Activated CD4-positive, alpha-beta T cell treated with anti-CD3 and anti-CD28 coated beads, Interleukin-2, amount 50 U/mL, for 16 hours (primary cell): ENCODE measurements at places on chromosomes 4 and X.

GRCh38 chr4:109701566-109702410 is 1.5 kb downstream of the CASP6 start:
- DNase-seq: no peak

DNA sequence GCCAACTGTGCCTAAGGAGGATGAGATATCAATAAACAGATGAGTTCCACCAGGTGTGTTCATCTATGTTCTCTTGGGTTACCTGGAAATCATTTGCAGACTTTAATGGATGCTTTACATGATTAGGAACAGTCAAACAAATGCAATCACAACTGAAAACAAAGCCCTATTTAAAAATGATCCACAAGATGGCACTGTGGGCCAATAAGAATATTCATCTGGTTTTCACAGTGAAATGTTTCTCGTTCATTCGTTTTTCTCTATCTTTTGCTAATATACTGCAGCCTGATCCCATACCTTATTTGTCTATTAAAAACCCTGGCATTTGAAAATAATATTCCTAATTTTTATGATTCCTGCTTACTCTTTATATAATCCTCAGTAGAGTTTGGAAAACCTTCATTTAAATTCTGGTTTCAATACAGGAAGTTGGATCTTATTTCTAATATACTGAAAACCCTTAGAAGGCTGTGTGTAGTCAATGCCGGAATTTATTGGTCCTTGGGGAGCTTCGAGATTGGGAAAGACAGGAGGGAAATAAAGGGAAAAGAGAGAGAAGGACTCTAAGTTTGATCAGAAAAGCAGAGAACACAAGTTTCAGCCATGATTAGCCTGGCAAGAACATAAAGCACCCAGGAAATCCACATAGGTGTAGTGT is 63.8 kb upstream of the TAPT1 start:
- DNase-seq: peak; percentile 24

GRCh38 chr4:119014658-119015057 is 121.0 kb upstream of the MYOZ2 start:
- DNase-seq: no peak

- DNase-seq: peak; percentile 51
These were observed at the start of gene LONRF3 for GRCh38 chrX:118974088-118974907. TSS of gene LONRF3 (plus strand) at chrX:118974618. CDS start at chrX:118974781, 163 bp downstream.

DNA sequence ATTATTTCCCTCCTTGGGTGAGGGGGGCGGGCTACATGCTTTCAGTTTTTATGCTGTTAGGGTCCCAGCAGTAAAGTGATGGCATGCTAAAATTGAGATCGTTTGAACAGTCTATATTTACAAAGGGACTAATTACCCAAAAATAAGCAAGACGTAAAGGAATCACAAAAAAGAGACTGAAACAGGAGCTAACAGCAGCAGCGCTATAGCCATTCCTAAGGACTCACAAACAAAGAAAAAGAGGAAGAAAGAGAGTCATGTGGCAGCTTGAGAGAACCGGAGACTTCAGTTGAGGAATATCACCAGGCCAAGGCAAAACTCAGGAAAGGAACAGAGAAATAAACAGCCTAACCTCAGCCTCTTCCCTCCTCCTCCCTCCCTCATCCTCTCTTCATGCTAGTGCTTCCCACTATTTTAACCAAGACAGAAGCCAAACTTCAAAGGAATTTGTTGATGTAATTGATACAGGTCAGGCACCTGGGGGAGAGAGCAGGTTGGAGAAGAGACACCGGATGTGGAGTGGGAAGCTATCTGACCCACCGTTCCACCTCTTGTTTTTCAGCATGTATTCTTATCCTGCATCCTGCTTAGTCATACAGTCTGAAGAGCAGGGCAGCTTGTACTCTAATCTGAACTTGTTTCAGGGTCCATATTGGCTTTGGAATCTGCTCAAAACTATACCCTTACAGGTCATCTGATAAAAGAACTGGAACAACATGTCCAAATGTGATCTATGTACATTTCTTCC is 383.7 kb downstream of the NAF1 start:
- no peak for DNase-seq

DNA sequence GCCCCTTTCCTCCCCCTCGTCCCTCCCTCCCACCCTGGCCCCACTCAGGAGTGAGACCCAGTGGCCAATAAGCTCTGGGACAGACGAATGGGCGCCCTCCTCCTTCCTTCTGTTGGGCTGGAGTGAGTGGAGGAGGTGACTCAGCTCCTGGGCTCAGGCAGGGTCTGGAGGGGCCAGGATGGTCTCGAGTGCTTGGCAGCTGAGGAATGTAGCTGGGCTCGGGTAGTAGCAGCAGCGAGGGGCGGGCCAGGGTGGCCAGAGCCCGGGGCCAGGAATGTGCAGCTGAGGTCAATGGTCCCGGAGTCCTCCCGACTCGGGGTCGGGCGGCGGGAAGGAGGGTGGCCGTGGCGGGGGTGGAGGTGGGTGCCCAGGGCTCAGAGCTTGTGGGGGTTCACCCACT is 15.0 kb downstream of the G6PD start:
- DNase-seq: no peak

DNA sequence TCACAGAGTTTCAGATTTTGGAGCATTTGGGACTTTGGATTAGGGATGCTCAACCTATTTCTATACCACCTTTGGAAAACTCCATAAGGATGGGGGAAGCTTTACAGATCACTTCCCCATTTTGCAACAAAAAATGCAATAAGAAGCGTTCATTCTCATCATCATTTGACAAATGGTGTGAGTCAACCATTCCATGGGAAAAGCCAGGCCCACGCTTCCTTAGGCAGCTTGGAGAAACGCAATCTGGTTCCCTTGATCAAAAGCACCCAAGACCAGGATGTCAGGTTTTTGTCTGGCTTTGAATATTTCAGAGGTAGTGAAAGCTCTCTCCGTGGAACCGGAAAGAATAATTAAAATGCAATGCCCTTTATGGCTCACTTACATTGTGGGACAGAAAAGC is 79.3 kb upstream of the C4orf50 start:
- DNase-seq: no peak

DNA sequence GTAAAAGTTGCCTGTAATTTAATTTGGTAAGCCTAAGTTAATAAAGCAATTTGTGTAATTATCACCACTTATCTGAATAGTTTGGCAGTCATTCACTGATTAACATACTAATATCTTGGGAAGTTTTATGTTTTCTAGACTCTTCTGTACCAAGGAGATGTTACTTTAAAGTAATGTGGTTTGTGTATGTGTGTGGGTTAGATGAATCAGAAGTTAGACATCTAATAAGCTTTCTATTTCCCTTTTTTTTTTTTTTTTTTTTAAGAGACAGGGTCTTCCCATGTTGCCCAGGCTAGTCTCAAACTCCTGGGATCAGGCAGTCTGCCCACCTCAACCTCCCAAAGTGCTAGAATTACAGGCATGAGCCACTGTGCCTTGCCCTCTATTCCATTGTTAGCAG is 5.3 kb downstream of the SLAIN2 start:
- DNase-seq: no peak

- no peak for DNase-seq
These were observed 32.2 kb downstream of the FNIP2 start for GRCh38 chr4:158801066-158801465.

DNA sequence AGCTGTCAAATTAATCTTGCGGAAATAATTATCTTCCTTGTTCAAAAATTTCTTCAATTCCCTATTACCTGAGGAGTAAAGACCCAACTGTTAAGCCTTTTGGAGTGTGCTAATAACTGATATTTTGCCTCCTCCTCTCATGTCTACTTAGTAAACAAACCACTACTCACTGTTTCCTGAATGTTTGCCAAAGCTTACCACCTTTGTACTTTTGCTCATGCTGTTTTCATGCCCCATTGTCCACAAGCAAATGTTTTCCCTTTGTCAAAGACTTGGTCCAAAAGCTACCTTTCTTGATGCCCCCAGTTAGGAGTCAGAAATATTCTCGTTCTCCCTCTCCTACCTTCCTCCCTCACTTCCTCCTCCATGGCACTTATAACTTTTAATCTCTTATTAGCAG is 226.1 kb downstream of the ENOX2 start:
- no peak for DNase-seq

GRCh38 chrX:47863187-47863586 is 26.5 kb downstream of the ZNF81 start:
- DNase-seq: no peak

DNA sequence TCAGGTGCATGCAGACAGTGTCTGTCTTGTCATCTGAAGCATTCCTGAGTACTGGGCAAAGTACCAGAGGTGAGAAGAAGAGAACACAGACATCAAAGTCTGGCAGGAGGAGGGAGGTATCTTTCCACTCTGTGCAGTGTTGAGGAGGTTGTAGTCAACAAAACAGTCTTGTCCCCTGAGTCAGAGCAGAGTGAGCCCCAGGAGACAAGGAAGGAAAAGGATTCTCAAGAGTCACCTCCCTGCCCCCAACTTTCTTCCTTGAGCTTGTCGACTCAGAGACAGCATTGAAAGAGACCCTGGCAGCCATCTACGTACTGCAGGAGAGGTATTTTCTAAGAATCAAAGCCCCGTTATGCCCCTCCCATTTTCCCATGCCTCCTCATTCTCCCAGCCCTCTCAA is 4.4 kb upstream of the SRPX start:
- no peak for DNase-seq

DNA sequence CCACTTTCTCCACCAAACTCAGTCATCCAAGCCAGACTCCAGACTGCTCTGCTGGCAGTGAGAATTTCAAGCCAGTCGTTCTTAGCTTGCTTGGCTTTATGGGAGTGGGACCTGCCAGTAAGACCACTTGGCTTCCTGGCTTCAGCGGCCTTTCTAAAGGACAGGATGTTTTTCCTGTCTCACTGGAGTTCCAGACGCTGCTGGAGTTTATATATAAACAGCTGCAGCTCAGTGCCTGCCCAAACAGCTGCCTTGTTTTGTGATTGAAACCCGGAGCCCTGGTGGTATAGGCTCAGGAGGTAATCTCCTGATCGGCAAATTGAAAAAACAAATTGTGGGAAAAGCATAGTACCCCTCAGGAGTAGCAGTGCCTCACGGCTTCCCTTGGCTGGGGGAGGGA is 1165.8 kb upstream of the ADGRL3 start:
- DNase-seq: no peak

DNA sequence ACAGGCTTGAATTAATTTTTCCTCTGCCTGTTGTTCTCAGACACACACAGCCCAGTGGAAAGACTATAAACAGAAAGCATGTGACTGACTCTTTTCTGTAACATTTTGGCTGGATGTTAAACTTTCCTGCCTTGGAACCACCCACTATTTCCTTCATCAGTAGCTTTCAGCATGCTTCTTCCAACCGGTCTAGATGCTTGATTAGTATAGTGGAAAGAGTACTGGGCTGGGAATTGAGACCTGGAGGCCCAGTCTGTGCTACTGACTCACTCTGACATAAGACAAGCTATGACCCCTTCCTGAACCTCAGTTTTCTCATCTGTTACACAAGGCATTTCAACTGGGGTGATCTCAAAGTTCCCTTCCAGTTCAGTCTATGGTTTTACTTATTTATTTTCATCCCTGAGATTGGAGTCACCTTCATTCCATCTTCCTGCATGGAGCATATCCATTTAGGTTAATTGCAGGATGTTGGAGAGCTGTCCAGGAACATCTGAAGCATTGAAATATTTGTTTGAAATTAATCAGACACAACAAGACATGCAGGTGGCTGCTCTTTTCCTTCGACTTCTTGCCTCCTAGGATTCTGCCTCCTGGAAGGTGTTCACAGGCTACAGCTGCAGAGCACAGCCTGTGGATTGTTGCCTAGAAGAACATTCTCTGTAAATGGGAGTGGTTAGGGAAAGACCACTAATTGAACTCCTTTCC is 173.4 kb downstream of the RTL9 start:
- DNase-seq: no peak

DNA sequence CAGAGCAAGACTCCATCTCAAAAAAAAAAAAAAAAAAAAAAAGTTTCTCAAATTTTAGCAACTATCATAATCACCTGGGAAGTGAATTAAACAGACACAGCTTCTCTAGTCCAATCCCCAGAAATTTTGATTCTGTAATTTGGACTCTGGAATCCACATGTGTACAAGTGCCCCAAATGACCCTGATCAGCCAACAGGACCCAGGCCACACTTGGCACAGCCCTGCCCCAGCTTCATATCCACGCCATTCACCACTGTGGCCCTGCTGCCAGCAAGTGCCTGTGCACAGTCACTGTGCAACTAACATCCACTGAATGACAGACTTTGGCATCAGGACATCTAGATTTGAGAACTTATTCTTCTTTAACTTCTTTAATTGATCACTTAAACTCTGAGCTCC is 14.1 kb upstream of the CXCL13 start:
- no peak for DNase-seq

- no peak for DNase-seq
These were observed 22.5 kb upstream of the JAKMIP1 start for GRCh38 chr4:6222761-6223292.

GRCh38 chrX:139851730-139852129 is 81.1 kb downstream of the ATP11C start:
- DNase-seq: no peak

DNA sequence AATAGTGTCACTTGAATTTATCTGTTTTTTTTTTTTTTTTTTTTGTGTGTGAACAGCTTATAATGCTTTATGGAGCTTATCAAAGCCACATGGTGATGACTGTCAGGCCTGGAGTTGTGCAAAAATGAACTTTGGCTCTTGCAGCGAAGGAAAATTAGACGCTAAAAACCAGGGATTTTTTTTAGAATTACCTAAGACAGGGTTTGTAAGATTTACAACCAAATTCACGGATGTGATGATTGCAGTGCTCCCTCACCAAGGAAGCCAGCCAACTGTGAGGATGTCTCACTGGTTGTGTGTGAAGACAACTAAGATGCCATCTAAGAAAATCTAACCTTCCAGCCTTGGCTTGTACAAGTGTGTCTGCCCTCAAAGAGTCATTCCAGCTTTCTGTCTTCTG is 127.1 kb upstream of the SLC4A4 start:
- no peak for DNase-seq

DNA sequence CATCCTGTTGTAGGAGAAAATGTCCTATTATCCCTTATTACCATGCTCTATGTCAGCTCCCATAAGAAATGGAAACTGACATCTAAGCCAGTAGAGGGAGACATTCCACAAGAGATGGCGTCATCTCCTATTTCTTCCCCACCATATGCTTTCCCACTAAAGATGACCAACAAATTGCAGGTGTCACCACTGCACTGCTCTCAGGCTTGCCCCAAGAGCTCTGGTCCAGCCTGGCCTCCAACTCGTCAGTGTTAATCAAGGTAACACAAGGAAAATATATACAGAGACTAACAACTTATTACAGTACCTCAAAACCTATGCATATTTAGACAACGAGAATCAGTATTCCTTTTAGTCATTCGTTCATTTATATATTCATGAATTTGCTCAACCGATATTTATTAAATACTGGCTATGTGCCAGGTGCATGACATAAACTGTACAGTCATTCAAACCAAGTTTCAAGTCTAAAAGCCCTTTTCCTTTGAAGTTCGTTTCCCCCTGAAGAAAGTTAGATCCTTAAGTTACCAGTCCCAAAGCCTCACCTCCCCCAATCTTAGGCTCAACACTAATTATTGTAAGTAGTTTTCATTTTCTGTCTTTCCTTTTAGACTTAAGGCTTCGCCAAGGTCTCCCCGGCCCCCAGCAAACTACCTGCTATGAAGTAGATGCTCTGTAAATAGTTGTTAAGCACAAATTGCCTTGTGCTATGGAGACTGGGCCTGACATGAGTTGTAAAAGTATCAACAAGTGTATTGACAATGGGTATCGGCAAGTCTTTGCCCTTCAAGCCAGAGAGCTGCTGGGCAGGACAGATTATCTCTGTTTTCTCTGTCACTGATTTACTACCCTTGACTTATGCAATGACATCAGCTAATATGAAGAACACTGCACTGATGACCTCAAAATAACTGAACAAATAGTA is 3.1 kb upstream of the FGB start:
- peak; percentile 3 for DNase-seq

- no peak for DNase-seq
These were observed 140.2 kb downstream of the STIM2 start for GRCh38 chr4:27000820-27001219.

- peak; percentile 14 for DNase-seq
These were observed 221.7 kb downstream of the APBB2 start for GRCh38 chr4:40992472-40993295.
